ENCODE measurements at places on chromosomes 7 and 10.

- DNase-seq = no peak
Observed at GRCh38 chr10:110612629-110613028, 31.5 kb upstream of the RBM20 start.

DNA sequence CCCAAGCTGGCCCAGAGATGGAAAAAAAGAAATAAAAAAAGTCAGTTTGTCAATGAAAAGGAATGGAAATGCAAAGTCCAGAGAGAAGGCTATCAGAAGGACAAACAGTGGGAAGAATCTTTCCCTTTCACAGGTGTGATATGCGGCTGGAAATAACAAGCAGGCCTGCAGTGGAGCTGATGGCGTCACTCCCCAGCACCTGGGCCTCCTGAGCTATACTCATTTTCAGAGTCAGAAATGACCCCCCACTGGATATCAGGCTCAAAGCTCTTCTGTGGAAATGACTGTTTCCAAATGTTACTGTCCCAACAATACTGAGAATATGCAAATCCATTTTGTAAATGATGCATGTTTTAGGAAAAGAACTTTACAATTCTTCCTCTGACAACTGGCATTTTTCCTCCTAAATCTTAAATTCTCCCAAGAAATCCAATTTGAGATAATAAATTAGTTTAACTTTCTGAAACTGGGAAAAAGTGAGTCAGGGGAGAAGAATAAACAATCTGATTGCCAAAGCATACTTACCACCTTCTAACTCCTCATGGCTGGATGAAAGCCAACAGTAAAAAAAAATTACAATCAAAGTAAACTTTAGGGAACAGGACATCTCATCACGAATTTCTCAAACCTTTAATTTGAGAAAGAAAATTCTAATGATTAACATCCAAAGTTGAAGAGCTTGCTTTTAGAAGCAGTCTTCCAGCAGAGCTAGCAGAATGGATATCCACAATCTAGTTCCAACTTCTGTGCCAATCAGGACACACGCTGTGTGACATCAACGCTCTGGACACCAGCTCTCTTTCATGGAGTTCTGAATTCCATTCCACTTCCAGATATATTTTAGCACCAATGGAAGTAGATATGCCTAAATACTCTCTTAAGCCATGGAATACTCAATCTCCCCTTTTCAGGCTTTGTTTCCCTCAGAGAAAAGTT lies 5.3 kb upstream of the CUZD1 start:
- no peak for DNase-seq

GRCh38 chr7:27124096-27124901 lies 6.3 kb downstream of the HOXA4 start:
- no peak for DNase-seq

DNA sequence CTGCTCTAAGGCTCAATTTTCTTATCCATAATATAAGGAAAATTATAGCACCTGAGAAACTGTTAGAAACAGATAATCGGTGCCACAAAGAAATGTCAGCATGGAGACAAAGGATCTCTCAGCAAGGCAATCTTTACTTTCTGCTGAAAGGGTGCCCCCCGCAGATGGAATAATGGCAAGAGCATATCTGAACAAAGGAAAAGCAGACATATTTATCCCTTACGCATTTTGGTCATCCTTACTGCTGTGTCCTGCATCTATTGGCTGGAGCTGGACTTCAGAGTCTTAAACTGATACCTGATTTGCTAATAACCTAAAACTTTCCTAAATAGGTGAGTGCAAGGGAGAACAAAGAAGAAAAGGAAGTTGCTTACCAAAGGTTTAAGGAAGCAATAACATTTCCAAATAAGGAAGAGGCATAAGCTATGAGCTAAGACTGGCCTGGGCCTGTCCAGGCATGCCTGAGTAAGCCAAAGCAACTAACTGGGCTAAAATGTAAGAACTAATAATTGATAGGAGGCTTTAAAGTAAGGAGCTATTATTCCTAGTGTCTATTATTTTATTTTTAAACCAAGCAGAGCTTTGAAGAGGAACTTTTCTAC lies 39.6 kb upstream of the ELMO1 start:
- no peak for DNase-seq

DNA sequence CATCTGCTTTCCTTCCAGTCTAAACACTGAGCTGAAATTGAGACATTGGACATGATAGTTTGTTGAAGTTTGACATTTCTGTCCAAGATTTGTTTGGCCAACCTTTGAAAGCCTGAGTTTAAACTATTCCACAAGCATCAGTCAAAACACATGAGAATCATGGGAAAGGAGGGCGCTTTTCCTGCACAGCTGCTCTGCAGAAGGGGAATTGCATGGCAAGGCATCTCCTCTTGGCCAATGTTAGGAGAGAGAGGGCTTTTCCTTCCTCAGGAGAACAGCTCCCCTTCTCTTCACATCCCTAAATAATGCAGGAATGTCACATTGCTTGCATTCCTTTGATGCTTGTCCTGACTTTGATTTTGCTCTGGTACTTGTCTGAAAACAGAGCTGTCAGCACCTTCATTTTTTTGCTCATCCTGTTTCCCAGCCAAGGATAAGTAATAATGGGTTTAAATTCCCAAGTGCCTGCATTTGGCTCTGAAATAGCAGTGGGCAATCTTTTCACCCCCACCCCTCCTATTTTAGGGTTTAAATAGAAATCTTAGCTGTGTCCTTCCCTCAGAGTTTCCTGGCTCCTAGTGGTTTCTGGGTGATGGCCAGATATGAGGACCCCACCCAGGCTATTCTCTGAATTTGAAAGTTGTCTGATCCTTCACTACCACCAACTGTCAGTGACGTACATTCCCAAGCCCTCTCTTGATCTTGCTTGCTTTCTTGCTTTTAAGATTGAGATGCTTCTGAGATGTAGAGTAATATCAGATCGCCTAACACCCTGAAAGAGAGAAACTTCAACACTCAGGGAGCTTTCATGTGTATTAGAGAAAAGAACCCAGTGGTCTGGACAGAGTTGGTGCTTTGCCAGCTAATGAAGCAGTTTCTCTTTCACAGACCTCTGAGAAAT lies 75.2 kb upstream of the NPVF start:
- no peak for DNase-seq

DNA sequence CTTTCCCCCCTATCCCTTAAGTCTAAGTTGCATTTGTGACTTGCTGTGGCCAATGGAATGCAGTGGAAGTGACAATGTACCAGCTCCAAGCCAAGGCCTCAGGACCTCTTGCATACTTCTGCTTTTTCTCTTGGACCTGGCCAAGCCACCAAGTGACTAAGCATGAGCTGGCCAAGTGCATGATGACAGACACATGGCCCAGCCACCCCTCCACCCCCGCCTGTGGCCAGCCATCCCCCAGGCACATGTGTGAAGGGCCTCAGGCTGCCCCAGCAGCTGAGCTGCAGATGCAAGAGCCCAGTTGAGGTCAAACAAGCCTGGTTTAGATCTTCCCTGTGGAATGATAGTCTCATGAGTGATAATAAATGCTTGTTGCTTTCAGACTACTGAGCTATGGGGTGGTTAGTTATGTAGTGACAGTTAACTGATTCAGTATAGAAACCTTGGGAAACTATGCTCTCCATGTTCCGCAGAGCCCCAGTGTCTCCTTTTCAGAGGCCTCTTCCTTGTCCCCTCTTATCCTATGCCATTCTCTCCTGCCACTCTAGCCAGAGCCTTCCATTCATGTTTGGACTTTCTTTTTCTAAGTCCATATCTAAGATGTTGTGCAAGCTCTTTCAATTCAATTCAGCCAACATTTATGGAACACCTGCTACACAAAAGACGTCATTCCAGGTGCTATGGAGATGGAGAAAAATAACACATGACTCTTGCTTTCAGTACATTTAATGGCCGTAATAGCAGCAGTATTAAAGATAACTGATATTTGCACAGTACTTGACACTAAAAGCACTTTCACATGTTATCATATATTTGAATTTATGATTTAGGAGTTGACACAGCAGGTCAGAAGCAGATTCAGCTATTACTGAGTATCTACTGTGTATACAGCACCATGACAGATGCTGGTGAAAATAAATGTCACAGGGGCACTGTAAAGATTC lies 55.5 kb upstream of the LOXL4 start:
- no peak for DNase-seq

DNA sequence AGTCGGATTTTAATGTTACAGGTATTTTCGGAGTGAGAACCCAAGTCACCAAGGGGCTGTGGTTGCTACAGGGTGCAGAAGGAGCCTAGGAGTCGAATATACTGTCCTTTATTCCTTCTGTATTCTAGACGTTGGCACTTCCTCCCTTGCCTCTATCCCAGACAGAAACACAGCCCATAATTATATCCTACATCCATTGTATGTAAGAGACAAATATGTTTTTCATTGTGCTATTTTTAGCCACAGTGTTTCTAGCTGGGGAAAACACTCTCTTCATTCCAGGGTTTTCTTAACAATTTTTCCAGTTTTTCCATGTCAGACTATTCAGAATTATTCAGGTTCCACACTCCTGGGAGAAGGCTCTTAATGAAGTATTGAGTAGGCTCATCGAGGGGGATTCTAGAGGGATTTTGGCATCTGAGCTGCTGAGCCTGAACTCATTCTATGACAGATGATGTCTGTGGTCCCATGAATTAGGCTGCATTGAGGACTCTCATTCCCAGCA lies 32.6 kb downstream of the KIAA1217 start:
- no peak for DNase-seq

- no peak for DNase-seq
Observed at GRCh38 chr10:35558276-35558675, 46.9 kb upstream of the GJD4 start.

DNA sequence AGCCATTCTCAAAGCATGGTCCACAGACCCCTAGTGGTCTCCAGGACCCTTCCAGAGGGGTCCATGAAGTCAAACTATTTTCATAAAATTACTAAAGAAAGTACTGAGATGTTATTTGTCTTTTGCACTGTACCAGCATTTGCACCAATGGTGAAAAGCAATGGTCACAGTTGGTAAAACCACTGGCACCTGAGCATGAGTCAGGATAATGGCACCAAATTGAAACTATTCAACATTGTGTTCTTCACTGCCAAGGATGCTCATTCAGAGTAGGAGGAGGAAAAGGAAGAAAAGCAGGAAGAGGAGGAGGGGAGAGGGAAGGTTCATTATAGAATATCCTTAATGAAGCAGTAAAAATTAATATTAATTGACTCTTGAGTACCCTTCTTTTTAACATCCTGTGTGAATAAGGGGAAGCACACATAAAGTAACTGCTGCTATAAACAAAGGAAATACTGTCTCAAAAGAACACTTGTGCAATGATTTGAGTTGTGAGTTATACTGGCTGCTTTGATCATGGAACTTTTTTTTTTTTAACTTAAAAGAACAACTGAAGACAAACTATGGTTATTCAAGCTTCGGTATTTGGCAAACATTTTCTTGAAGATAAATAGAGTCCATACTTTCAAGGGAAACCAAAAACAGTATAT lies 60.2 kb downstream of the MPP7 start:
- DNase-seq = no peak

DNA sequence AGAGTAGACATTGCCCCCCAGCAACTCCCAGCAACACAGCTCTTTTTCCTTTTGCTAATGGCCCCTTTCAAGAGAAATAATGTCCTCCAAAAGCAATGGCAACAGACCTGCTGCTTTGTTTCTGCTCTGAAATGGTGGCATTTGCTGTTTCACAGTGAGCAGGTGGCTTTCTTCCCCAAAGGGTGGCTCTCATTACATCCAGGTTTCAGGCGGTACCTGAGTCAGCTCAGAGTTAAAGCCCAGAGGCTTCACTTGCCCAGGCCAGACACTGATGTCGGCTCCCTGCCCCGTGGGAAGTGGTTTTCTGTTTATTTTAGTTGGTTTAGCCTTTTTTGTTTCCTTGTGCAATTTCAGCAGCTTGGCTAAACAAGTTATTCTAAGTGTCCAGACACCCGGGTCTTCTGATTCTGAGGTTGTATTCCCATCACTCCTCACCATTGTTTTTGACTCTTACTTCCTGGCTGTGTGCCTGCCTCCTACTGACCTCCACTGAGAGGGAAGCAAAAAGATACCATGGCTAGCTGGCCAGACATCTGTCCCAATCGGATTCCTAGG lies 7.8 kb upstream of the ATOH7 start:
- no peak for DNase-seq

DNA sequence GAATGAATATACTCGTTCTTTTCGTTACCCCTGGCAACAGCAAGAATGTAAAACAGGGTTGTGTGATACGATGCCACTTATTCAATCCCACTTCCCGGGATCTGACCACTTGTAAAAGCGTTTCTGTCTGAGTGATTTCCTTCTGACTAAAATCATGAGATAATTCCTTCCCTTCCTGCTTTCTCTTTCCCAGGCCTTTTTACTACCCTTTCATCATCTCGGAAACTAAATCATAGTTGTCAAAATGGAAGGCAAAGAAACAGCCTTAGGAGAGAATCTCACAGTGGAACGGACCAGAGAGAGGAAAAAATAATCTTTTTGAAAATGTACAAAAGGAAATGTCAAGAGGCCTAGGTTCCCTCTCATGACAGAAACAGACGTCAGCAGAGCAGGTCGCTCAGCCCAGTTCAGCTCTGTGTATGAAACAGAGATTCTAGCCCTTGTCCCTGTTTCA lies 29.8 kb downstream of the DIP2C start:
- DNase-seq = no peak

DNA sequence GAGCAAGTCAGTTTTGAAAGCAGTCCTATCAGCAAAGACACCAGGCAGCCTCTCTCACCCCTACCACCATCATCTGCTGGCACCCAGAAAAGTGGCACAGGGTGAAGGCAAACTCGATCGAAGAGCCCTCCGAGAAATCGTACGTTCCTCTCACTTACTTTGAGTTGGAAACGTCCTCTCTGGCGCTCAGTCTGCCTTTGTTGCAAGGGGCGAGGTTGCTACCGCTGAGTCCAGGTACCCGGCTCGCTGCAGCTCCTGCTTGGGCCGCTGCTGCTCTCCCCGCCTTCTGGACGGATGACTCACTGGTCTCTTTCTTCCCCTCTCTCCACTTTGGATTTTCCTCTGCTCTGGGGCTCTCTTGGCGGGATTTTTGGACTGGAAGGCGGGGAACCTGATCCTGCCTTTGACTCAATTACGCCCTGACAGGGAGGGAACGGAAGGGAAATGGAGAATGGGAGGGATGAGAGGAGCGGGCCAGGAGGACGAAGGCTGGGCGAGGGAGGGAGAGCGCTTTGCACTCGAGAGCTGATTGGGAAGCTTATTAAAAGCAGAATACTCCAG lies at the start of gene PTN:
Gene PTN, minus strand, starts transcription at position 453 of the 561 bp plus-strand sequence. CDS start 88,760 bp downstream, outside the sequence.
- no peak for DNase-seq

DNA sequence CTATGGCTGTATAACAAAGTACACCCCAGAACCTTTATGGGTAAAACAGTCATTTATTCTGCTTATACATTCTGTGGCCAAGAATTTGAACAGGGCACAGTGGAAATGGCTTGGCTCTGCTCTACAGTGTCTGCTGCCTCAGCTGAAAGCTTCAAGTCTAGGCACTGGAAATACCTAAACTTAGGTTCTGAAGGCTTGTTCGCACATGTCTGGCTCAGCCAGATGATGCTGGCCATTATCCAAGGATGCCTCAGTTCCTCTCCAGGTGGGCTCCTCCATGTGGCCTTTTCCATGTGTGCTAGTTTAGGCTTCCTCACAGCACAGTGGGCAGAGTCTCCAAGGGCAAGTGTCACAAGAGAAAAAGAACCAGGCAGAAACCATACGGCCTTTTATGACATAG lies 76.8 kb downstream of the RALA start:
- no peak for DNase-seq

- no peak for DNase-seq
Observed at GRCh38 chr7:44177570-44178131, 11.6 kb downstream of the GCK start.

- DNase-seq = no peak
Observed at GRCh38 chr10:8338177-8338766, 283.8 kb downstream of the GATA3 start.

- DNase-seq = no peak
Observed at GRCh38 chr10:109618748-109619147, 304.6 kb downstream of the XPNPEP1 start.
